ENCODE measurements at places on chromosomes 4 and X.

GRCh38 chrX:31333165-31333831 is 261.5 kb upstream of the FTHL17 start:
- peak; percentile 50 for DNase-seq

- DNase-seq = no peak
These were observed 88.5 kb downstream of the FRAS1 start for GRCh38 chr4:78145622-78146021.

DNA sequence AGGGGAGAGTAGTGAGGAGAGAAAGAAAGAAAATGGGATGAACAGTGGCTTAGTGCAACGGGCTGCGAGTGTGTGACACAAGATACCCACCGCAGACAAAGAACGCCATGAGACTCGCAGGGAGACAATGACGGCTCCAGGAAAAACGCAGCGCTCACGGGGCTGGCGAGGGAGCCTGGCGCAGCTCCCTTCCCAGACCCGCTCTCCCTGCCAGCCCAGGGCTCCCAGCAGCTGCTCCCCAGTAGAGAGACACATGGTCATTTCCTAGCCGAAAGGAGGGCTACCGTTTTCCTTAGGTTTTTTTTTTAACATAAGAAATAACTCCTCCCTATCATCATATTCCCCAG is 149.5 kb downstream of the MAML3 start:
- DNase-seq = peak; percentile 10

- peak; percentile 26 for DNase-seq
These were observed 4.9 kb upstream of the WDFY3 start for GRCh38 chr4:84971319-84971932.

DNA sequence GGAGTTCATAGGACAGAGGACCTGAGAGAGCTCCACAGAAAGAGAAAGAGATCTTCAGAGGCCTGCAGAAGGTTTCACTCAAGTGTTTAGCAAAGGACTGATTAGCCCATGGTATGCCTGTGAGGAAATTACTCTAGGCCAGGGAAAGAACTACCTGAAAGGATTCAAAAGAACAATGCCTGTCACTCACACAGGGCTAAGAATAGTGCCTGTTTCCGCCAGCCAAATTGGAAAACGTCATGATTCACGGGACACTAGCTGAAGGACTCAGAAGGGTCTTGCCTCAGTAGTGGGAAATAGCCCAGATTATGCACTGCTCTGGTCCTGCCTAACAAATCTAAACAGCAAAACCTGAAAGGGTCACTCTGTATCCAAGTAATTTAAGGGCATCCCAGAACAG is 21.1 kb downstream of the SYTL4 start:
- no peak for DNase-seq

GRCh38 chr4:139858436-139859205 is 193.0 kb downstream of the MGST2 start:
- no peak for DNase-seq

DNA sequence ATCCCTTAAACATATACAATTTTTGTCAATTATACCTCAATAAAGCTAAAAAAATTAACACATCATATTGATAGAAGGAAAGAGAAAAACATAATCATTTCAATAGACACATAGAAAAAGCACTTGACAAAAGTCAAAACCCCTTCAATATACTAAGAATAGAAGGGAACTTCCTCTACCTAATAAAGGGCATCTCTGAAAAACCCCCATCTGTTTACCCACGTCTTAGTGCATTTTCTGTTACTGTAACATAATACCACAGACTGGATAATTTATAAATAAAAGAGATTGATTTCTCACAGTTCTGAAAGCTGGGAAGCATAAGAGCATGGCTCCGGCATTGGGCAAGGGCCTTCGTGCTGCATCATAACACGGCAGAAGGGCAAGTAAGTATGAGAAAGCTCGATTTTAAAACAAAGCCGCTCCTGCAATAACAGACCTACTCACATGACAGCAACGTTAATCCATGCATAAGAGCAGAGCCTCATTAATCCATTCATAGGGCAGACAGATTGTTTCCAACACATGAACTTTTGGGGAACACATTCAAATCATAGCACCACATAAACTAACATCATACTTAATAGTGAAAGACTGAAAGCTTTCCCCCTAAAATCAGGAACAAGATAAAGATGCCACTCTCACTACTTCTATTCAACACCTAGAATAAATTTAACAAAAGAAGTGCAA is 15.7 kb downstream of the STEEP1 start:
- no peak for DNase-seq

DNA sequence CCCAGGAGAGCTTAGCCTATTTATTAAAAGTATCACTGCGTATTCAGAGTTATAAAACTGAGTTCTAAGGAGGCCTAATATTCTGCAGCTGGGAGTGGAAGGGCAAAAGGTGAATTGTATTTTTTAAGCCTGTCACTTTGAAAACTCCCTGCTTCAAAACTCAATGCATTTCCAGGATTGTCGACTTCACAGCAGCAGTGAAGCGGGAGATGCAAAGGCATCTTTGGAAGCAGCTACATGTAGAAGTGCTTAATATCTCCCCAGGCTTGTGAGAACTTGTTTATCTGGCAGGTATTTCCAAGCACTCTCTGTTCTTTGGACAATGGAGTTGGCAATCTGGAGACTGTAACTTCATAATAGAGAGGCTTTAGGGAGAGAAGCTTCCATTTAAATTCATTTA is 717.5 kb upstream of the SLIT2 start:
- DNase-seq = no peak
